ENCODE measurements at places on chromosomes 6 and 20.
A peak's percentile ranks its signal among the peaks of the same experiment; 100 is the strongest.

- peak; percentile 75 for DNase-seq
These were observed 49.7 kb upstream of the TGM3 start for GRCh38 chr20:2246069-2246491.

- no peak for DNase-seq
These were observed 132.4 kb upstream of the FBXL4 start for GRCh38 chr6:99080191-99080590.

- no peak for DNase-seq
These were observed 548.7 kb upstream of the MAP3K7 start for GRCh38 chr6:91135406-91136103.

- DNase-seq: no peak
These were observed 113.8 kb downstream of the CEBPB start for GRCh38 chr20:50304501-50304856.

DNA sequence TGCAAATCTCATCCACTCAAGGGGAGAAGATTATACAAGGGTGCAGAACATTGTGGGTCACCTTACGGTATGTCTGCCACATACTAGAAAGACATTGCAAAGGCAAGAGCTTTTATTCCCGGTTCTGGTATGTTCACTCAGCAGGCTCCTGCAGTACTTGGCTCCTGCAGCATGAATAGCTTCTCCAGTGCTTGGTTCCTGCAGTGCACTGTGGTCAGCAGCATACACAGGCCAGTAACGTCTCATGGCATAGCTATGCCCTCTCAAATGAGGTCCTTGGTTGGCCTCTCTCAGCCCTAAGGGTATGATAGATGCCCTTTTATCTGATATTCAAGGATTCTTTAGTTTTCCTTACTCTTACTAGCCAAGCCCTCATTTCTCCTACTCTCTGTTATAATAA is 12.6 kb downstream of the TCP11 start:
- DNase-seq: no peak

GRCh38 chr6:81308577-81309279 is 443.8 kb downstream of the TENT5A start:
- no peak for DNase-seq

DNA sequence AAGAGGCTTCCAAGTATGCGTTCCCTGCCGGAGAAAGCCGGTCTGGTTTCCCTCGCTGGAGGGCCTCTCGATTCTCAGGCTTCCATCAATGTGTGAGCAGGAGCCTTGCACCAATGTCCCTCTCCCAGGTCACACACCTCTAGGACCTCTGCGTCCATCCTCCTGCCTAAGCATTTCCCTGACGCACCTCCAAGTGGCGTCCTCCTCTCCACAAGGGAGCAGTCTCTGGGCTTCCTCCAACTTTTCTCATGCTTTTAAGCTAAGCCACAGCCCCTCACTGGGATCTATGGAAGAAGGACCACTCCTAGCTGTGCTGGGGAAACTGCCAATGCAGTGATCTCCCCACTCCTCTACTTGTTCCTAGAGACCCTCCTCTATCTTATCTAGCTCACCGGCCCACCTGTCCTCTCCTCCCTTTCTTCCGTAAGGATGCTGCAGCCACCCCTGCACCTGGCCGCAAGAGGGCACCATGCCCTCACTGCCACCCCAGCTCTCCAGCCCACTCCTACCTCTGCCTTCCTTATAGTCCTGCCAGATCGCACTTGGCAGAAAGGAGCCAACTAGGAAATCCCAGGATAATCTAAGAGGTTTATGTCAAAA is 258.7 kb downstream of the LRFN2 start:
- DNase-seq: peak; percentile 56
